ENCODE measurements at places on chromosomes 6 and 20. TPM values are rescaled to one million over a fixed set of nuclear protein-coding genes. Genes with fewer than 3 reads are reported as not detected.
A peak's percentile ranks its signal among the peaks of the same experiment; 100 is the strongest.

DNA sequence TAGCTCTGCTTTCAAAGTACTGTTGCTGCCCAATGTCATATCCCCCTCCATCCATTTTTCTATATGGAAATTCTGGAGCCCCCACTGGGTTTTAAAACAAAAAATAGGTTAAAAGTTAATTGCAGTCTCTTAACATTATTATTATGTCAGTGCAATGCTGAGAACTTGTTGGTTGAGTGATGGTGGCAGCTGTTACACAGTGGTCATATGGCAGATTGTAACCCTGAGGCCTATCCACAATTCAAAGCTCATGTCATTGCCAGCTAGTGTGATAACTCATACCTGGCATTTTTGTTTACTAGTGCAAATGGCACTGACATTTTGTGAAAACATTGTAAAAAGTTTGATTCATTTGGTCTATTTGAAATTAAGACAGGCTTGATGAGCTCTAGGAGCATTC lies 305.7 kb upstream of the FLRT3 start:
- no peaks in the 10 kb centered on the region for H3K27me3 ChIP-seq
- H3K4me1 ChIP-seq: no peaks in the 10 kb centered on the region

DNA sequence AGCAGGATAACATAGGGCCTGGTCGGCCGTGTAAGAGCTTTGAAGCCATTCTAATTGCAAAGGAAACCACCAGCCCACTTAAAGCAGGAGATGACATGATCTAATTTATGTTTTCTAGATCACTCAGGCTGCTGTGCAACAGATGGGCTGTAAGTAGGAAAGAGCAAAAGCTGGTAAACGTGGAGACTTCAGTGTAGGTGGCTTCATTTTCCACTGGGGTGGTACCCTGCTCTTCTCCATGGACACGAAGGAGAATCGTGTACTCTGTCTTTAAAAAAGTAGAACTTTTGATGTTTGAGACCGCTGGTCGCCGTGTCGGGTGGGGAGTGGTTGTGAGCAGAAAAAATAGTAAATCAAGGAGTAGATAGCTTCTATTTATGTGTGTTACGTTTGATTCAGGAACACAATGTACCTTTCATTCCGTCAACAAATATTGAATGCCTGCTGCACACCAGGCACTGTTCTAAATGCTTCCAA lies 6.4 kb downstream of the CASS4 start:
- peak overlapping the region; percentile 92 for H3K27ac ChIP-seq
- H3K36me3 ChIP-seq: peaks cover 71% of the 10 kb centered on the region
- peak; percentile 52 for DNase-seq

DNA sequence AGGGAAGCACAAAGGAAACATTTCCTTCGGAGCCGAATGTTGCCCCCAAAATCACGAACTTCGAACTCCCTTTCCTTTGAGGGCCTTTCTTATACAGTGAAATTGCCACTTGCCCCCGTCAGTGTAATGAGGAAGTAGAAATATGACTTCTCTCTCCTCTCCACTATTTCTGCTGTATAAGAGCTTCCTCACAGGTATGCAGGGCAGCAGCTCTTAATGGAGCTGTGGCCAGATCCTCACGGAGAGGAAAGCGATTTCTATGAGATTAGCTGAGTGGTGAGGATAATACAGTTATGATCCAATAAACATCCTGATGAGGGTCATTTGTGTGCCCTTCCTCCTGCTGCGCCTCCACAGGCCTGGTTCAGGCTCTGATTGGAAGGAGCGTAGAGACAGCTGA lies 10.8 kb upstream of the CPNE5 start:
- H3K36me3 ChIP-seq: peaks cover 37% of the 10 kb centered on the region
- no peak overlapping the region for H3K27ac ChIP-seq
- peaks cover 4% of the 10 kb centered on the region for H3K4me1 ChIP-seq
- no peak for DNase-seq
- no peaks in the 10 kb centered on the region for H3K27me3 ChIP-seq
- no peak overlapping the region for H3K4me3 ChIP-seq

DNA sequence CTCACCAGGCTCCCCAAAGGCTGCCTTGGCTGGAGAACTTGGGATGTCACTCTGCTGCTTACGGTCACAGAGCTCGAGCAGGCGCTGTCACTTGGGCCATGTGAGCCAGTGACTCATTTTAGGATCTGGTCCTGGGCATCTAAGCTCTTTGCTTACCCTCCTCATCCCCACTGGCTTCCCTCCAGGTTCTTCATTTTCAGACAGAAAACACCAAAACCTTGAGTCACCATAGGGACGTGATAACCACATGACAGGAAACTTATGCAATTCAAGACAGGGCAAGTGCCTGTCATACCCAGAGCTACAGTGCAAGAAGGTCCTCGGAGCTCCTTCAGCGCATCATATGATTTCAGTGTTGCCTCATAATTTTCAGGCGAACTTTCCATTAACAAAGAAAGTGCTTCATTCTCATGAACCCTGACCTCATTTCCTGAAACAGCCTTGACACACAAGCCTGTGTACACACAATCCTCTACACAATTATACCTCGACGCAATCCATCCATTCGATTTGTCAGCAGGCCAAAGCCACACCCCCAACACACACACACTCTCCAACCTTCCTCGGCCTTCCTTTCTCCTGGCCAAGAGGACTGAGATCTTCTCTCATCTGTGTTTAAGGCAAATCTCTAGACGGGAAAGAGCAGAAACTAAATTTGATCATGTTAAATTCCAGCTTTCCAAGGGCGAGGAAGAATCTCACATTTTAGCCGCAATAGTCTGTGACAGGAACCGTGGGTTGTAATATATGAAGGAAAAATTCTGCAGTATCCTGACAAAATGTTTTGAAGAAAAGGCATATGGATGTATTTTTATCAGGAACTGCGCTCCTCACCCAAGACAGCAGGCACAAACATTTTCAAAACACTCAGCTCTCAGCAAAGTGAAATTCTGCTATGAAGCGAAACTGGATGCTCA lies 25.3 kb downstream of the TBC1D7 start:
- no peak overlapping the region for H3K4me3 ChIP-seq
- peak overlapping the region; percentile 68 for H3K27ac ChIP-seq
- H3K36me3 ChIP-seq: peaks cover 49% of the 10 kb centered on the region
- peak; percentile 64 for DNase-seq
- H3K27me3 ChIP-seq: no peaks in the 10 kb centered on the region

- DNase-seq: peak; percentile 22
- H3K4me3 ChIP-seq: no peak overlapping the region
- H3K27ac ChIP-seq: no peak overlapping the region
- H3K36me3 ChIP-seq: no peaks in the 10 kb centered on the region
- H3K4me1 ChIP-seq: no peaks in the 10 kb centered on the region
- peaks cover 9% of the 10 kb centered on the region for H3K27me3 ChIP-seq
Observed at GRCh38 chr20:57061051-57061900, 205.2 kb downstream of the BMP7 start.

RNF39 gene
- not detected for total RNA-seq

CRYBG1 gene
- 36.8 TPM for total RNA-seq

KCNK17 gene
- total RNA-seq: not detected

DNA sequence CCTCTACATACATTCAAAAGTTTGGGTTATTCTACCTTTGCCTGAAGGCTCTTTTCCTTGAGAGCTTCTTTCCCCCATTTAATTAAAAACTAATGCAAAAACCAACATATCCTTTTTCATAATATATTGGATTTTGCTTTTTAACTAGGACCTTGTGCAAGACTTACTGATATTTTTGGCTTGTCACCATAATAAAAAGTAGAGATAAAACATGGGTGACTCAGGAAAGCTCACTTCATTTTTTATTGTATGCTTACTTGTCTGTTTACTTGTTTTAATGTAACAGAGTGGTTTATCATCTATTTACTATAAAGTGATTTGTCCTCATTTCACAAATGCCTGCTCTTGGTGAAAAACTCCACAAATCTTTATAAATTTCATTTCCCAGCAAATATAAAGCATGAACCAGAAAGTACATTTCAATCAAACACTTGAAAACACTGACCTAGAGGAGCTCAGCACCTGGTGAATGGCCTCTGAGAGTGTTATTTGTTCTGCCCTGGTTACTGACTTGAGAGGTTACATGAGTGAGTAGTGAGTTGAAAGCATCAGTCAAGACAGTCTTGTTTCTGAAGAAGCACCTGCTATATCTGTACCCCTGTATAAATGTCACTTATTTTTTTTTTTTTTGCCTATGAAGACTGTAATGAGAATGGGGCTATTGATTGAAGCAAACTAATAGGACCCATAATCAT lies 20.8 kb downstream of the ADGRG6 start:
- H3K27me3 ChIP-seq: peaks cover 1% of the 10 kb centered on the region
- no peak for DNase-seq
- H3K4me1 ChIP-seq: no peaks in the 10 kb centered on the region
- no peak overlapping the region for H3K4me3 ChIP-seq
- H3K36me3 ChIP-seq: no peaks in the 10 kb centered on the region

GRCh38 chr20:25695532-25696370 lies 902 bp downstream of the ZNF337 start:
- H3K27ac ChIP-seq: peak overlapping the region; percentile 86
- H3K36me3 ChIP-seq: peaks cover 29% of the 10 kb centered on the region
- H3K27me3 ChIP-seq: no peaks in the 10 kb centered on the region
- peaks cover 24% of the 10 kb centered on the region for H3K4me1 ChIP-seq
- no peak for DNase-seq
